ENCODE measurements at places on chromosomes 12 and 14. TPM values are rescaled to one million over a fixed set of nuclear protein-coding genes. Genes with fewer than 3 reads are reported as not detected.

Gene AICDA
- not detected for total RNA-seq

Gene MAP1LC3B2
- 0.28 TPM for total RNA-seq

Gene TAS2R14
- 3.7 TPM for total RNA-seq

Gene PDE3A
- 23.1 TPM for total RNA-seq

Gene SYCP3
- total RNA-seq = 0.85 TPM
